ENCODE measurements at places on chromosomes 13 and 19.
A peak's percentile ranks its signal among the peaks of the same experiment; 100 is the strongest.

- DNase-seq: no peak
These were observed 57.2 kb downstream of the NHLRC3 start for GRCh38 chr13:39095500-39095899.

DNA sequence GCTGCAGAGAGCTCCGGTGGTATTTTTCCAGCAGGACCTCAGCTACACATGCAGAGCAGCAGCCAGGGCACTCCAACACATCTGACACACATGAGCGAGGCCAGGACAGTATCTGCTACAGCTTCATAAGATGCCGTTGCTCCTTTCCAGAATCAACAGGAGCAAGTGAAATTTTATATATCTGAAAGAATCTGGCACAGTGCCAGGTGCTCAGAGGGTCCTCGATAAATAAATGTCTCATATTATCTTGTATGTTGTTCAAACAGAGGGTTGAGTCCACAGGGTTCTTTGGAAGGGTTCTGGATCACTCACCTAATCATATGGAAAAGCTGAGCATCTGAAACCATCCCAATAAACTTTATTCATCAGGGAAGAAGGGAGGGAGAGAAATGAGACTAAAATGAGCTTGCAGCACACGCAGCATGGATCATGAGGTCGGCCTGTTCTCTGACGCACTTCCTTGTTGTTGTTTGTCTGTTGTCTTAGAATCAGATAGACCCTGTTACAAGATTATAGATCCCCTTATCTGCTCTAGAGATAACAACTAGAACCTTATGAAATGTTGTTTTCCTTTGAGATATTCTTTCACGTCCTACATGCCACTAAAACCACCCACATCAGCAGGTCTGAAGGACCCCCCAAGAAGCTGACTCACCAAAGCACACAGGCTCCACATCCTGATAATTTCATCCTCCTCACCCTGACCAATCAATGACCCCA lies 3.2 kb upstream of the METTL21C start:
- no peak for DNase-seq

GRCh38 chr13:85728811-85729210 lies 70.4 kb downstream of the SLITRK6 start:
- DNase-seq: no peak

- no peak for DNase-seq
These were observed 95.1 kb downstream of the DCT start for GRCh38 chr13:94384231-94384905.

DNA sequence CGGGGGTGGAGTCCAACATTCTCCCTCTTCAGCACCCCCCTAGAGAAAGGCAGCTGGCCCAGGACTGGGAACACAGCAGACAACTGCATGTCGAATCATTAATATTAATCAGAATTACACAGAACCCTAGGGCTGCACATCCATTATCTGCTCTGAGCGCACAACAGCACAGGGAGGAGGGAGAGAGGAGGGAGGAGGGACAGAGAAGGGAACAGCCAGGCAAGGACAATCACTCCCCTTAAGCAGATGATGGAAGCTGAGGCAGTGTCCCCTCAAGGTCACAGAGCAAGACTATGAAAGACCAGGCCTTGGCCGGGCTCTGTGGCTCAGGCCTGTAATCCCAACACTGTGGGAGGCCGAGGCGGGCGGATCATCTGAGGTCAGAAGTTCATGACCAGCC lies 25.7 kb downstream of the TLE6 start:
- DNase-seq: no peak

- DNase-seq: no peak
These were observed 21.8 kb downstream of the DHRS12 start for GRCh38 chr13:51782026-51782710.

DNA sequence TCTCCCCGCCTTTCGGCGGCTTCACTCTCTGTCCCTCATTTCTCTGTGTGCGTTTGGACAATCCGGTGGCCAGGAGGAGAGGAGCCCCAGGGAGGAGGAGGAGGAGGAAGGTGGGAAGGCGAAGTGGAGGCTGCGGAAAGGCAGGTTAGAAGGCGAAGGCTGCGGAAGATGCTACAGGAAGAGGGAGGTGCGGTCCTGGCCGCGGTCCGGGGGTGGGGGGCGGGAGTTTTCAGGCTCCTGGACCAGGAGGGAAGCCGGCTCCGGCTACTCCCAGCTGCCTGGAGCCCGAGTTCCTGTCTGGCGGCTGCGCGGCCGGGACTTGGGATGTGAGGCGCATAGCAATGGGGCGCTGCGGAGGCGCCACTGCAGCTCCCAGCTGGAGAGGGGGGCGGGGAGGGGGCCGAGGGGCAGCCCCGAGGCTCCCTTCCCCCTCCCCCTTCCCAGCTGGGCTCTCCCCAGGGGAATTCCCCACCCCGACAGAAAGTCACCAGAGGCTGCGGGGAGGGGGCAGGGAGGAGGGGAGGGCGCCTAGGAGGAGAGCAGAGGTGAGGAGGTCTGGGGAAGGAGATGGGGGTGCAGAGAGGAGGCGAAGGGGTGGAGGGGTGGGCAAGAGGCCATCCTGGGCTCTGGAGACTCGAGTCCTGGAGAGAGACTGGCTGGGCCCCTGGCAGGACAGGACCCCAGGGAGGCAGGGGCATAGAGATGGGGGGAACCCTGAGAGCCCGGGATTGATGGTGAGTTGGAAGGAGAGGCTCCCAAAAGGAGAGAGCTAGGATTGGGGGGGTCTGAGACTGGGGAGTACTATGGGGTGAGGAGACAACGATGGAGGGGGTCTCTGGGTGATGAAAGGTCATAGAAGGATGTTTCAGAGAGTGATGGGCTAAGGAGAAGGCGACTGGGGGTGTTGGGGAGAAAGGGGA lies 2.0 kb downstream of the LRRC4B start:
- peak; percentile 36 for DNase-seq

DNA sequence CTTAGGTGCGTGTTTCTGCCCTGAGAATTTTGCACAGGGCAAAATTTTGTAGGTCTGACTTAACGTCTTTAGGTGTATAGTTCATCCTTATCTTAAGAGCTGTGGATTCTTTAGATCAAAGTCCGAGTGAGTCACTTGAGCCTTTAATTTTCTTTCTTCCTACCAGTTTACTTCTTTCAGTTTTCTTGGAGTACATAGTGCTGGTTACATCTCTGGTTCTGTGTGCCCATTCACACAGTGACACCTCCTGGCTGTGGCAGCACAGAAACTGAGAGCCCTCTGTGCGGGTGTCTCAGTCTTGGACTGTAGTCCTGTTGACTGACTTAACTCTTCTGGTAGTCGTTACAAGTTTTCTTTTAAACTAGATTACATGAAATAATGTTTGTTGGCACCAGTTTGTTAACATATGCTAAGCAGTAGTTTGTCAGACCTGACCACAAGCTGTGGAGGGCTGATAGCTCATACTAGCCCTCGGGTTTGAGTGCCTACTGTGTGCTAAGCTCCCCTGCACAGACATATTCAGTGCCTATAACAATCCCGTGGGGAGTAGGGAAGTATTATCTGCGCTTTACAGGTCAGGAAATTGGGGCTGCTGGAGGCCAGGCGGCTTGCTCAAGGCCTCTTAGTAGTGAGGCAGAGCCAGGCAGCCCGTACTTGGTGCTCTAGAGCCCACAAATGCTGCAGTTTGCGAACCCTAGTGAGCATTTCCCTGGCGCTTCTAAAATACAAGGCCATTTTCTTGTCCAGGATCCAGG lies 1.6 kb downstream of the GATAD2A start:
- peak; percentile 29 for DNase-seq

DNA sequence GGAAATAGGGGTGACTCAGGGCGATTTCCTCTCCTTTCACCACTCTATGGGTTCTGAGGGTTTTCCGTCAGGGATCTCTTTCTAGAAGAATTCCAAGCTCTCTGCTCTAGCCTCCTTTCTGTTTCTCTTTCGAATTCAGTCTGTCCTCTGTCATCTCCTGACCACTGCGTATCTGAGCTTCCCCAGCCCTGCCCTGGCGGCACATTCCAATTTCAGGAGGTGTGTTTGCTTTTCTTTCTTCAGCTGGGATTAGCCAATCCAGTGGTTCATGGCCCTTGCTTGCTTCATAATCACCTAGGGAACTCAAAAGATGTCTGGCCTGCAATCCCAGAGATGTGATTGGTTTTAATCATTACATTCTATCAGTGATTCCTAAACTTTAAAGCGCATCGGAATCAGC lies 9.4 kb downstream of the IFNL2 start:
- no peak for DNase-seq

- no peak for DNase-seq
These were observed 1495.1 kb downstream of the UQCRFS1 start for GRCh38 chr19:27717825-27718224.

GRCh38 chr13:99803141-99803540 lies 168.4 kb downstream of the ZIC5 start:
- DNase-seq: no peak

DNA sequence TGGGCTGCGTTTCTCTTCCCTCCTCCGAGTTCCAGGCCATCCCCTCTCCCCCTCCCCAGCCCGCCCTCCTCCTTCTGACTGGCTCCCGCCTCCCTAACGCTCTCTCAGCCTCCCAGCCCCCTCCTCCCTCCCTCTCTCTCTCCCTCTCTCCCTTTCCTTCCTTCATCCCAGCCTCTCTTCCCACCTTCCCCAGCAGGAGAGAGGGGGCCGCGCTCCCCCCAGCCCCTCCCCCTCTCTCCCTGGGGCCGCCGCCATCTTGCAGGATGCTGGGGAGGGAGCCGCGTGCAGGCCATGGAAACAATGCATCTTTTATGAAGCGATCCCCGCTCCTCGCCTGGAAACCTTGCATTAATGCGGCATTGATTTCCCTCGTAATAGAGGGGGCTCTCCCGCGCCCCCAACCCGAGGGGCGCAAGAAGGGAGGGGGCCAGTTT lies 42.6 kb upstream of the ADGRL1 start:
- DNase-seq: peak; percentile 15

DNA sequence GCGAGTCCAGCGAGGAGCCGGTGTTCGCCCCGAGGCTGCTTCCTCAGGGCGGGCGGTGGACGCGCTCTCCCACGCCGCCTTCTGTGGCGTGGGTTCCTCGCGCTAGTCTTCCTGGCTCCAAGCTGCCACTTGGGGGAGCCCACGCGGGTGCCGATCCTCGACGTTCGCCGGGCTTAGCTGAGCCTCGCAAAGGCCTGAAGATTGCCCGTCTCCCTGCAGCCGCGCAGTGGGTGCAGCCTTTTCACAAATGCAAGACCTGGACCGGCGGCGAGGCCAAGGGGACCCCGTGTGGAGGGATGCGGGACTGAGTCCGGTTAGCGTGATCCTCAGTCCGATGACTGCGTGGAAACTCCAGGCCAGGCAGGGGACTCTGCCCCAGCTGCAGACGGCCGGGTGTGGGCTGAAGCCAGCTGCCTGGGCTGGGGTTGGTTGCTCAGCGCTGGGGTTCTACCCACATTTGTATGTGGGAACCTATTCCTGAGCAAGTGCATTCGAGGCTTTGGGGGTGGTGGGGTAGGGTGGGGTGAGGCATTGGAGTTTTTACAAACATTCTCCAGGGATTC lies 16.6 kb upstream of the LRP3 start:
- no peak for DNase-seq

GRCh38 chr19:31529121-31529520 lies 179.9 kb upstream of the TSHZ3 start:
- DNase-seq: no peak

DNA sequence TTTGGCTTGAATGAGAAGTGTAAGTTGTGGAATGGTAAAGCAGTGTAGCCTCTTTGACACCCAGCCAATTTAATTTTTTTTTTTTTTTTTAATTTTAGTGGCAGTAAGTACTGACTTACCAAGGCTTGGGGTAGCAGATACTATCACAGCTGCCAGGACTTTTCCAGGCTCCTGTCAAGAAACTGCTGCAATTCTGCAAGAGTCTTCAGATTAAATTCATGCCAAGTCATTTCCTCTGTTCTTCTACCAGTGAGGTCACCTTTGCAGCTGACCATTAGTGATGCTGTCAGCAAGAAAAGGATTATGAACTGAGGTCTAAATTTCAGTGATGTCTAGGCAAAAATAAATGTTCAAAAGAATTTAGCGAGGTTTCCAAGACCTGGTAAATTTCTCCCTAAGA lies 91.2 kb downstream of the GGACT start:
- no peak for DNase-seq

DNA sequence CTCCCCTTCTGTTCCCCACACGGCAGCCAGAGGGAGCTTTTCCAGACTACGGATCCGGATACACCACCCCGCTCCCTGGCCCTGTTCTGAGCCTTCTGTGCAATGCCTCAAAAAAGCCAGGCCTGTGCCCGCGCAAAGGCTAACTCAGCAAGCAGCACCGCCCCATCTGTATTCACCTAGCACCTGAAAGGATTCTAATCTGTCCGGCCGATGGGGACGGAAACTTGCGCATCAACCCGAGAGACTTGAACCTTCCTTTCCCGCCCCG lies 589 bp downstream of the ZBTB45 start:
- peak; percentile 41 for DNase-seq

GRCh38 chr13:30739237-30739528 lies 3.8 kb downstream of the ALOX5AP start:
- no peak for DNase-seq

- no peak for DNase-seq
These were observed 274.7 kb downstream of the SUCLA2 start for GRCh38 chr13:47726394-47726793.

- DNase-seq: no peak
These were observed 16.3 kb downstream of the POP4 start for GRCh38 chr19:29622166-29623070.

GRCh38 chr13:26457212-26457611 lies 100.3 kb upstream of the WASF3 start:
- no peak for DNase-seq

DNA sequence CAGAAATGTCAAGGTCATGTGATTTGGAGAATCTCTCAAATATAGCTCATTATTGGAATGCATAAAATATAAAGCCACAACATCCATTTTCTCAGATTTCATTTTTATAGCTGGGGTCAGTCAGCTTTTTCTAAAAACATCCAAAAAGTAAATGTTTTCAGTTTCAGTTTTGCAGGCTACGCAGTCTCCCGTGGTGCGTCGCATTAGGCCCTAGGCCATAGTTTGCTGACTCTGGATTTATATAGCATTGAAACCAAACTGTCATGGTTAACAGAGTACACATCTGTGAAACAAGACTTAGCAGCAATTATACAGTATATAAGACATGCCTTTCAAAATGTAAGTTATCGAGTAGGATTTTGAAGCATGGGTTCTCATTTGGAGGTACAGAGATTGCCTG lies 140.0 kb downstream of the IRS2 start:
- no peak for DNase-seq

GRCh38 chr13:50797091-50797490 lies 46.4 kb downstream of the DLEU7 start:
- DNase-seq: no peak

GRCh38 chr13:74206061-74206561 lies 71.9 kb upstream of the KLF12 start:
- no peak for DNase-seq

GRCh38 chr19:18718015-18718526 lies 34.6 kb downstream of the CRTC1 start:
- no peak for DNase-seq

DNA sequence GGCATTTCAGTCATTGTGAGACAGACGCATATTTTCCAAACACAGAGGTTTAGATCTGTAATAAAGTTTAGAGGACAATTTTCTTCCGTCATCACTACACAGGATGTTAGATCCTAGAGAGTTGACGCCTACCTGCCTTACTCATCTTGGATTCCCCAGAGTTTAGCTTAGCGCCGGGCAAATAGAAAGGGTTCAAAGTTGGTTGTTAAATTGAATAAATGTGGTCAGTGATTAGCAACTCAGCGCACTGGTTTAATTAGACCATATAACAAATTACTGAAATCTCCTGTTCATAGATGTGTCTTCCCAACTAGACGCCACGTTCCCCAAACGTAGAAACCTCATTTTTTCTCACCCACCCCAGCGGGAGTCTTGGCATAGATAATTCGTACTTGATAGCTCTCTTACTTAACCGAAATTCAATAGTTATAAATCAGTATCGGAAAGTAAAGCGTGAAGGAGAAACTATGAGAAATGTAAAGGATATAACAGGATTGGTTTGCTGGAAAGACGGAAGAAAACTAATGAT lies 726 bp upstream of the UFM1 start:
- peak; percentile 56 for DNase-seq

Measured in stimulated activated CD4-positive, alpha-beta T cell treated with anti-CD3 and anti-CD28 coated beads, Interleukin-4, amount 100 ng/mL, for 4 hours (primary cell).